ENCODE measurements at places on chromosomes 5 and 9. TPM values are rescaled to one million over a fixed set of nuclear protein-coding genes. Genes with fewer than 3 reads are reported as not detected.

- no peak for DNase-seq
Observed at GRCh38 chr5:127685662-127686061, 17.5 kb upstream of the CCDC192 start.

DNA sequence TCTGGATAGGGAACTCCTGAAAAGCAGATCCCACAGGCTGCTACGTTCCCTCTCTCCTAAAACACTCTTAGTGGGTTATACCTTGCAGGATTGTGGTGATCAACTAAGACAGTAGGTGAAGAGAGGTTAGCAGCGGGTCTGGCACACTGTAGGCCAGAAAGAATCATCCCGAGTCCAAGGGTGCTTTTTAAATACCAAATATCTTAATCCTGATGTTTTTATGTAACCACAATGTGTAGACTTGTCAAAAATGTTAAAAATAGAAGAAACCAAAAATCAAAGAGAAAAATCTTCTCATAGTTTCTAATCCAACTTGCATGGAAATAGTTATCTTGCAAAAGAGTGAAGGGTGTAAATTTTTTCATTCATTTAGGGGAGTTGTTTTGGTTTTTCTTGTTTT lies 52.3 kb upstream of the IFNK start:
- no peak for DNase-seq

The KCNT1 gene
- total RNA-seq, result not detected

GRCh38 chr5:150542933-150543445 lies 35.1 kb downstream of the NDST1 start:
- no peak for DNase-seq

The SLC46A2 gene
- not detected for total RNA-seq

GRCh38 chr5:11415751-11416150 lies 488.5 kb downstream of the CTNND2 start:
- no peak for DNase-seq

The ARID3C gene
- not detected for total RNA-seq

The FBP1 gene
- total RNA-seq, result 0.80 TPM

GRCh38 chr5:14513266-14513665 lies 68.3 kb upstream of the OTULINL start:
- DNase-seq, result no peak

- DNase-seq, result no peak
Observed at GRCh38 chr5:113249206-113249605, 185.6 kb downstream of the TSSK1B start.

DNA sequence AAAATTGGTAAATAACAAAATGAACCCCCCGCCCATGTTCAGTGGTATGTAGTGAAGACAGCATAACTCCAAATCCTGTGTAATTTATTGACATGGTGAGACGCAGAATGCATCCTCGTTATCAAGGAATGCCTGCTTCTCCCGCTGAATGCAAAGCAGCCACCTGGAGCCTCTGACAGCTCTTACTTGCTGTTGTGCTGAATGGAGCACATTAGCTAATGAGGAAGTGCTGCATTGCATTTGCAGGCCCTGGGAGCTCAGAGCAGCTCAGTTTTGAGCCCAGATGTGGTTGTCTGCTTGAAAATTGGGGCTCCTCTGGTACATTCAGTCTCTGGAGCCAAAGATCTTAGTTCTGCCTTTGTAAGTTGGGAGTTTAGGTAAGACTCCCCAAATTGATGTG lies 28.9 kb downstream of the PLAC8L1 start:
- DNase-seq, result no peak

- DNase-seq, result no peak
Observed at GRCh38 chr9:11933926-11934325, 759.3 kb upstream of the TYRP1 start.

The LRSAM1 gene
- 21.5 TPM for total RNA-seq

DNA sequence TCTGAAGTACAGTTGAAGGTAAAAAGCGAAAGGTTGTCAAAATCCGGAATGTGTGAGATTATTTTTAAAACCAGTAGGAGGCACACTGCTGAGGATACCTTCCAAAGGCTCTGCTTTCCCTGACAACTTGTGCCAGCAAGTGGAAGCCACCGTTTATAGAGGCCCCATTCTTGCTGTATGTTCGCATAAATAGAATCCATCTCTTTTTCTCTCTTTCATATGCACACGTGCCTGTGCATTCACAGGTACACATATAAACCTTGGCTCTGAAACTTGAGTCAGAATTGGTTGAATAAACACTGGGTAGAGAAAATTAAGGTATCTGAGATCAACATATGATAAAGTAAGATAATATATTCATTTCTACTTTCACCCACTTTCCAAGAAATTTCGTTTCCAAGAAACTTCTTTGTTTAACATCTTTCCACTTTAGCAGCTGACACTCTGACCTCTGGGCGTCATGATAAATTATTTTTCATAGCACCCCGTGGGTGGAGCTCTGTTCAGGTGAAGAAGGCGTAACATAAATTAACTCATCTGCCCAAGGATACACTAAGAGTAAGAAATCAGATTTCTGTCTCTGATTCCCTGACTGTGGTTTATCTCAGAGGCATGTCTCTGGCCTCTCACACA lies 63.7 kb upstream of the RICTOR start:
- no peak for DNase-seq

DNA sequence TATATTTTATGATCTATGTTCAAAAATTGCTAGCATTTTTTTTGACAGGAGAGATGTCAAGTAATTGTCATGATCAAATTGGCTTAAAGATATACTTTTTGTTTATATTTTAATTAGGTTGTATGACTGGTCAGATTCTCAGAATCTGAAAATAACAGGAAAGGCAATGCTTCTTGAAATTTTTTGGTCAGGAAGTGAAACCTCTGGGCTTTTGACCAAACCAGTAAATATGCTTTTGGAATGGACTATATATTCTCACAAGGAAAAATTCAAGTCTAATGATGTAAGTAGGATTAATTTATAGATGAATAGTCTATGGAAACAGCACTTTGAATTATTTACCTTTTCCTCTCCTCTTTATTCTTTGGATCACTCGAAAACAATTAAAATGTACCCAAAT lies 52.3 kb downstream of the SLF1 start:
- no peak for DNase-seq

GRCh38 chr9:134651226-134651905 lies 9.8 kb downstream of the COL5A1 start:
- DNase-seq, result no peak
